Esophagus muscularis mucosa (tissue), 4 donors: ENCODE measurements at places on chromosomes 5 and 9.

DNA sequence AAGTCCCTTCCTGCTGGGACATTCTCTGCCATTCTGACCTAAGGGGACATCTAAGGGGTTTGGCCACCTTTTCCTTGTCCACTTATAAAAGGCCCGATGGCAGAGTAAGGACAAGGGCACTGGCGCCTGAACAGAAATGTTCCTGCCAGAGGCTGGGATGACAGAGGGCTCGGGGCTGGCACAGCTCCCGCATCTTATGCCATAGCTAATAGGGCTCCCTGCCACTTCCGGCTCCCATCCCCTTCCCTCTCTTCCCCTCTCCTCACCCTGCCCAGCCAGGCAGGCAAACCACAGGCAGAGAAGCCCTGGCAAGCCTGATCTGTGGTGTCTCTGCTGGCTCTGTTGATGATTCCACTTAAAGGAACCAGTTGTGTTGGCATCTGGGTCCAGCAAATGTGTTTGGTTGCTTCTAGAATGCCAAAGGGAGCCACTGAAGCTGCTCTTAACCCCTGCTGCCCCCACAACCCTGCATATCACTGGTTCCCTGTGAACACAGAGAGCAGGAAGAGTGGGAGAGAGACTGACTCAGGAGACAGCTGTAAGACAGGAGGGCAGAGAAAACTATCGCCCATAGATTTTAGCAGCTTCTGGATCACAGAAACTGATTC is 18.4 kb upstream of the ADRA1B start:
- DNase-seq, result no peak

DNA sequence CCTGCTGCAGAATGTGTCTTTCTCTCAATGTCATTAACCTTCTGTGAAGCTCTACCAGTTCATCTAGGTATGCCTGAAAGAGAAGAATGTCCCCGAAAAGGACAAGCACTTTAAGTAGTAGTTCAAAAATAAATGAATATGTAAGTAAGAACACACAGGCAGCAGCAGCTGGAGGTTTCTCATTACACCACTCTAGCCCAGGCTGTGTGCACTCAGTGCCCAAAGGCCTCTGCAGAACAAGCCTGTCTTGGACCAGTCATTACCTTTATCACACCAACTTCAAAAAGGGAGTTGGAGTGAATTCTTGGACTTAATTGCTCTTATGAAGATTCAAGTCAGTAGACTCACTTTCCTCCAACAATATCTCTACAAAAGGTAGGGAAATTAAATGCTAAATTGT is 268.8 kb downstream of the MLLT3 start:
- DNase-seq, result no peak

GRCh38 chr5:139458580-139459407 is 3.7 kb downstream of the ECSCR start:
- DNase-seq, result no peak

DNA sequence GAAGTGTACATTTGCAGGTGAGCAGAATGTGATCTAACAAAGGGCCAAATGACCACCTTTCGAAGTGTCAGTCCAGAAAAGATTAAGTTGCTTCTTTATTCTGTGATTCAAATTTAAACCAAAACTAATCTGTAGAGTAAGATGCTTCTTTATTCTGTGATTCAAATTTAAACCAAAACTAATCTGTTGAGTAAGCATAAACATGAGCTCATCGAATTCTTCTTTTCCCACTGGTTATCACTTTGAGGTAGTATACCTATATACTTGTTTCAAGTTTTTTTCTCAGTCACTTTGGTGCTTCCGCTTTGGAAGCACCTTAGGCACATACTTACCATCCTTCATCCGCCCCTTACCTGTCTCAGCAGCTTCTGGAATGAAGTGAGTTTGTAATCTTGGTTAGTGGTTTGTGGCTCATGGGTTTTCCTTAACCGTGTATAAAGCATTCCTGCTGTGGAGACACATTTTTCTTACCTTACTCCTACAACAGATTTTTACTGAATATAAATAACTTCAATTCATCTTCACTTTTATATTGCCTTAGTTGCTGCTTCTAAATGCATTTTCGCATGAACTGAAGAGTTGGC is 40.7 kb upstream of the CTXN3 start:
- DNase-seq, result no peak
